Skeletal muscle cell (primary cell): ENCODE measurements at places on chromosomes 13 and 19.

DNA sequence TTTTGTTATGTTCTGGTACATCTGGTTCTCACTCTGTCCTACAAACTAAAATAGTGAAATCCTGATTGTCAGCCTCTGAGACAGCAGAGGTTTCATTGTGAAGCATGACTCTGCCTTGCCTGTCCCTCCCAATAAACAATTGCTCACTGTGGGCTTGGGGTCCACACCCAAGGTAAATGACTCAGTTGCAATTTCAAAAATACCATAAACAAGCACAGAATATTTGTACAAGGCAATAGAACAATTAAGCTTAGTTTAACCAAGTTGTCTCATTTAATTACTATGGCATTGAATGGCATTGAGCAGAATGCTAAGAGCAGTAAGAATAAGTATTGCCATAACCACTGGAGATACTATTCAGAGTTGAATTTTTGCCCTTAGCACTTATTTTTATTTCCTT, 353.6 kb downstream of the SPRY2 start:
- DNase-seq = no peak

DNA sequence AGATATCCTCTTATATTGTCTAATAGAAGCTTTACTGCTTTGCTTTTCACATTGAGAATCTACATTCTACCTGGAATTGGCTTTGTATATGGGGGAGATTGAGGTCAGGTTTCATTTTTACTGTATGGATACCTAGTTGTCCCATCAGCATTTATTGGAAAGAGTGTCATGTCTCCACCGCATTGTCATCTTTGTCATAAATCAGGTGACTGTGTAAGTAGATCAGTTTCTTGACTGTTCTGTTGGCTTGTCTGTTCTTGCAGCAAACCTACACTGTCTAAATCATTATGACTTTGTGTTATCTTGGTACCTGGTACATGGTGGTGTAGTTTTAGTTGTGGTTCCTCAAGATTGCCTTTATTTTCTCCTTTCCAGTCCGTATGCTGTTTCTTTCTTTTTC, 5.8 kb downstream of the URI1 start:
- no peak for DNase-seq

DNA sequence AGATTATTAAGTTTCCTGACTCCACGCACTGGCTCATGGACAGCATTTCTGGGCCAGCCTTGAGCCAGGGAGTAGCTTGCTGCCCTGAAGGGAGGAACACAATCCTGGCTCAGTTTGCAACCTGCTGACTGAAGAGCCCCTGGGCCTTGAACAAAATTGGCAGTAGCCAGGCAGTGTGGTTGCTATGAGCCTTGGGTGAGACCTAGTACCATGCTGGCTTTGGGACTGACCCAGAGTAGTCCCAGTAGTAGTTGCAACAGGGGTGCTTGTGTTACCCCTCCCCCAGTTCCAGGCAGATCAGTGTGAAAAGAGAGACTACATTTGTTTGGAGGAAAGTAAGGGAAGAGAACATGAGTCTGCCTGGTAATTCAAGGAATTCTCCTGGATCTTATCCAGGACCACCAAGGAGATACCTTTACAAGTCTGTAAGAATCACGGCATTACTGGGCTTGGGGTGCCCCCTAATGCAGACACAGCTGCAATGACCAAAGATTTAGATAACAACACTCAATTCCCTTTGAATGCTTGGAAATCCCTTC, 22.0 kb downstream of the ITGBL1 start:
- DNase-seq = peak; percentile 67

GRCh38 chr13:94031609-94032008, 447.9 kb downstream of the DCT start:
- no peak for DNase-seq

DNA sequence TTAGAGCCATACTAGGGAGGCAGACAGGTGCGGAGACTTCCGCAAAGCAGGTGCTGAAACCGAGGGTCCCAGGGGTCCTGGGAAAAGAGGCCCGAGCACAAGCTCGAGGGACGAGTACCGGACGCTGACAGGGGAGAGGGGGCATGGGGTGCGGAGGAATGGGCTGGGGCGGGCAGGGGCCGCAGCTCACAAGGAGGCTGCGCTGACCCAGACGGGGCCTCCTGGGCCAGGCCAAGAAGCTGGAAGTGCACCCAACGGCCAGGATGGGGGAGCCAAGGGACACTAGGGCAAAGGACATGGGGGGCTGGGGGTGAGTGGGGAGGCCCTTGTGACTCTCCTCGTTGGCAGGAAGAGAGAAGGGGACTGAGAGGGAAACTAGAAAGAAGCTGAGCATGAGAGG, 1.8 kb downstream of the POLR2E start:
- no peak for DNase-seq

DNA sequence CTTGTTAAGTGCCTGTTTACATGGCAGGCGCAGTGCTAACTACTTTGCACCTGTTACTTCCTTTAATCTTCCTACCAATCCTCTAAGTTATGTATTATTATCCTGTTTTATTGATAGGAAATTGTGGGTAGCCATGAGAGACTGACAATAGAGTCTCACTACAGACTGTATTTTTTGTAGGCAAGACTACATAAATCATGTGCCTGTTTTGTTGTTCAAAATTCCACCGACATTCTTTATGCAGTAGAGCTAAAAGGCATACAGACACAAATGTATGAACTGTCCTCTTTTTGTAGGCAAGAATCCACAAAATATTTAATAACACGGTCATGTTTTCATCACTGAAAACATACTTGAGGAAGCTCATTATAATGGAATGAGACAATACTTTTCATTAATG, 205.5 kb downstream of the NALCN start:
- DNase-seq = no peak

DNA sequence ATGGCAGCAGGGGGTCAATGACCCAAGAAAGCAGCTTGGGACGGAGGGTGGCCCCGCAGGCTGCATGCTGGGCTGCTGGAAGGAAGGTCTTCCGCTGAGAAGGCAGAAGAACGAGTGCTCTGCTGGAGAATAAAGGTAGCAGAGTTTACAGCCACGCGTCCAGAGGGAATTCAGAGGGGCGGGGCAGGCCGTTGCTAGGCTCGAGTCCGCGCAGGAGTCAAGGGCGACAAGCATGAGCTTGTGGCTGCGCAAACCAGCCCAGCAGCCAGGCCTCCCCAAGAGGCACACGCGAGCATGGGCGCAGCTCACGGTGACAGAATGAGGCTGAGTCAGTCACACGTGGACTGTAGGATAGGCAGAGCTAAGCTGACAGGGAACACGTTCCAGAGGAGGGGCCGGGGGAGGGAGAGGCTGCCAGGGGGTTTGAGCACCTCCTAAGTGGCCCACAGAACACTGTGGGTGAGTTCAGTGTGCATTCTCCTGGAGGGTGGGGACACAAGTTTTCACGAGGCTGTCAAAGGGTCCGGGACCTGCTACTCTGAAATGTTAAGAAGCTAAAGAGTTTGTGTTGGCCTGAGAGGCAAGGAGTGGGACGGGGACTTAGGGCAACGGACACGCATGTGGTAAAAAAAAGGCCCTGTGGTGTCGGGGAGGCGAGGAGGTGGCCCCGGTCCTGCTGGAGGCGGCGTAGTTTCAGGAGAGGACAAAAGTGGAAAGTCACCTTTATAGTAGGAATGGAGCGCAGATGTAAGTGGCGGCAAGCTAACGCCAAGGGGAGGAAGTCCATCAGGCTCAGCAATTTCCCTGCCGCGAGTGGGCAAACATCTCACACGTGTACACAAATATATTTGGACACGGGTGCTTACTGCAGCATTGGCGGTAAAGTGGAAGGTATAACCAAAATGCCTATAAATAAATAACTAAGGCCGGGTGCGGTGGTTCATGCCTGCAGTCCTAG, 17.7 kb downstream of the RFX2 start:
- DNase-seq = no peak

- no peak for DNase-seq
Measured at GRCh38 chr13:84655677-84656076, 773.4 kb upstream of the SLITRK1 start.

- no peak for DNase-seq
Measured at GRCh38 chr13:99505814-99506269, 4.6 kb downstream of the TM9SF2 start.

DNA sequence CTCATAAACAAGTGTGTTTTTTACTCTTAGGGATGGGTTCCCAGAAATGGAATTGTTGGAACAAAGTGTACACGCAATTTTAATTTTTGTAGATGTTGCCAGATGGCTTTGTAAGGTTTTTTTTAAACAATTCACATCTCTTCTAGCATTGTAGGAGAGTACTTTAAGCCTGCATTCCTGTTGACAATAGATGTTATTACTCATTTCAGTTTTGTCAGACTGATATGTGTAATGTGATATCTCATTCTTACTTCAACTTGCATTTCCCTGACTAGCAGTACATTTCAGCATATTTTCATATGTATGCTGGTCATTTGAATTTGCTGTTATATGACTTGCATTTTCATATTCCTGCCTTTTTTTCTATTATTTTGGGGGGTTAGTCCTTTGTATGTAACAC, 186.6 kb upstream of the SLITRK6 start:
- DNase-seq = peak; percentile 56

DNA sequence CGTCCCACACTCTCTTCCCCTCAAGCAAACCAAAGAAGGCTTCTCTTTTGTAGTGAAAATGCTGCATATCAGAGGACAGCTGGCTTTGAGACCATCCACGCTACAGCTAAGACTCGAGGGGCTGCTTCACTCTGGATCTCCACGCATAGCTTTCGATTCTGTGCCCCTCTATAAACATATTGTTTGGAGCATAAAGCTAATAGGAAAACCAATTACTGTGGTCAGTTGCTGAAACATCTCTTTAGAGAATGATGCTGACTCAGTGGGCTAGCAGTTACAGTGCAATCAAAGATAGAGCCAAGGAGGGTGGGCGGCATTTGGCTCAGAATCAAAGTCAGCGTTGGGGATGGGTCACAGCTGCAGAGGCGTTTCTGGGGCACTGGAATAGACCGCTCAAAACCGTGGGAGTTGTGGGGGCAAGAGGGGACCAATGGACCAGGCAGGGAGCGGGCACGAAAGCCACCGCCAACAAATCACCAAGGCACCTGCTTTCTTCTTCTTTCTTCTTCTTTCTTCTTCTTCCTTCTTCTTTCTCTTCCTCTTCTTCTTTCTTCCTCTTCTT, 76.7 kb downstream of the RASL11A start:
- DNase-seq = no peak

DNA sequence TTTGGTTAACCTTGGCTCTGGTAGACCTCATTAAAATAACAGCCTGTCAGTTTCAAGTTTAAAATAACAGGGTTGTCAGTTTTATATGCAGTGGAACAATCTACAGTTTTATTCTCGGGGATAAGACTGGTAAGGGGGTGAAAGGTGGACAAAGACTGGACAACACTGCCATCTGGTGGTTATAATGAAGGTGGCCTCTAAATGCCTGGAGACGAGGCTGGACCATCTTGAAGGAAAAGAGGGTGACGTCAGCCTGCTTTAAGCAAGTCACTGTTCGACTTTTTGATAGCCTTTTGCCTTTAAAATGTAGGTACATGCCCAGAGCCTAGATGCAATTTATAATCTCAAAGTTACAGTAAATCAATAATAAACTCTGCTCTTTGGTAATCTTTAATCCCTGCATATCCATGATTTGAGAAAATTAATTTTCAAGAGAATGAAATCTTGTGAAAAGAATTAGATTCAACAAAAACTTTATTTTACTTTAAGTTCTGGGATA, 117.0 kb downstream of the DCT start:
- DNase-seq = peak; percentile 66

DNA sequence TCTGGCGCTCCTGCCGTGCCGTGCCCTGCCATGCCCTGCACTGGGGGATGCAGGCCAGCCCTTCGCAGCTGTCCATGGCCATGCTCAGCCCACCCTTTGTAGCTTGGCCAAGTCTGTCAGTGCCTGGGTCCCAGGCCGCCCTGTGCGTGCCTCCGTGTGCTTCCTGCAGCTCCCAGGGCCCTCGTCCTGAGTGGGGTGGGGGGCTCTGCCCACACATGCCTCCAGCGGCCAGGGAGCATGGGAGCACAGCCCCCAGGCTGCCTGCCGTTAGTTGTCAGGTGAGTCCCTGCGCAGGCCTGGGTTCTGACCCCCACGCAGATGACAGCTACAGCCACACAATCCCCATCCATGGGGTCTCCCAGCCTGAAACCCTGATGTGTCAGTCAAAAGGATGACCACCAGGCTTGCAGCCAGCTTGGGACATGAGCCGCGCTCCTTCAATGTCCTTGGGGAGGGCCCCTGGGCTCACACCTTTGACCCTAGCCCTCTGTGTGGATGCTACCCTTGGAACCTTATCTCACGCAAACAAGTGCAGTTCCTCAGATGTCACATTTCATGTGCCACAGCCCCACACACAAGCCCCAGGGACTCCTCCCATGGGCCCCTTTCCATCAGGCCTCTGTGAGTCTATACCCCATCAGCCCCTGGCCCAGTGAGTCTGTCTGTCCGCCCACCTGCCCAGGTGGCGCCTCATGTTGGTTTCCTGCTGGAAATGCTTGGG, 24.5 kb downstream of the TMED1 start:
- no peak for DNase-seq

GRCh38 chr13:39803851-39804250, 148.4 kb downstream of the COG6 start:
- no peak for DNase-seq

- DNase-seq = no peak
Measured at GRCh38 chr19:367561-367960, 23.0 kb upstream of the MIER2 start.

GRCh38 chr19:1752757-1753728, at the start of gene ONECUT3:
TSS of gene ONECUT3 (plus strand) at chr19:1753506. CDS start at chr19:1753663, 157 bp downstream.
- no peak for DNase-seq

DNA sequence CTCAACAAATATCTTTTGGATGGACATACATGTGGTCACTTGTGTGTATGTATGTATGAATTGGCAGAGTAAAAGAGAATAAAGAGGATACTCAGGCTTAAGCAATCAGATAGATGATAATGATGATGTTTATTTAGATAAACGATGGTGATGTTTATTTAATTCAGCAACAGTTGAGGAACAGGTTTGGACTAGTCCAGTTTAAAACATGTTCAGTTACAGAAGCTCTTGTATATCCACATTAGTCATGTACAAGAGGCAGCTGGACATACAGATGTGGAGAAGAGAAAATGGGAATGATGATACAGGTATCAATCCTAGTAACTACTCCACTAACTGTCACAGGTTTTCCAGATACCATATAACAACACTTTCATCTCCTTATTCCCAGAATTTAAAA, 232.1 kb downstream of the DIAPH3 start:
- DNase-seq = no peak

GRCh38 chr19:8965887-8966286, 44.3 kb downstream of the MUC16 start:
- DNase-seq = no peak

GRCh38 chr13:49652355-49653305, 24.3 kb downstream of the ARL11 start:
- DNase-seq = no peak

GRCh38 chr19:10079031-10079453, 7.1 kb upstream of the SHFL start:
- no peak for DNase-seq

GRCh38 chr13:31896427-31896826, 135.1 kb upstream of the FRY start:
- peak; percentile 94 for DNase-seq
